ENCODE measurements at places on chromosomes 7 and 10.

DNA sequence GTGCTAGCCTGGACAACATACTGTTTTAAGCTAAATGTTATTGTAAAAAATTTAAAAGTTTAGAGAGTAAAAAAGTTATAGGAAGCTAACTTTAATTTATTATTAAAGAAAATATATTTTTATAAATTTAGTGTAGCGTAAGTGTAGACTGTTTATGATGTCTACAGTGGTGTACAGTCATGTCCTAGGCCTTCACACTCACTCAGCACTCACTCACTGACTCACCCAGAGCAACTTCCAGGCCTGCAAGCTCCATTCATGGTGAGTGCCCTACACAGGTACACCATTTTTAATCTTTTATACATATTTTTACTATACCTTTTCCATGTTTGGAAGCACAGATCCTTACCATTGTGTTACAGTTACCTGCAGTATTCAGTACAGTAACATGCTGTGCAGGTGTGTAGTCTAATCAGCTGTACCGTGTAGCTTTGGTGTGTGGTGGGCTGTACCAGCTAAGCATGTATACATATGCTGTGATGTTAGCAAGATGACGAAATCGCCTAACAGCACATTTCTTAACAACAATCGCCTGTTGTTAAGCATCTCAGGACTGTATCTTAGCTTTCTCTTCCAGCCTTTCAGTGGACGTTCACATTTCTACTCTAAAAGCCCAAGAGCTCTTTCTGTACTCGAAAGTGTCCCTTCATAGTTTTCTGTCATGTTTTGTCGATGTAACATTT lies 12.5 kb downstream of the RNF32 start:
- no peak for DNase-seq

- DNase-seq = no peak
Observed at GRCh38 chr10:24982319-24983112, 30.1 kb upstream of the PRTFDC1 start.

DNA sequence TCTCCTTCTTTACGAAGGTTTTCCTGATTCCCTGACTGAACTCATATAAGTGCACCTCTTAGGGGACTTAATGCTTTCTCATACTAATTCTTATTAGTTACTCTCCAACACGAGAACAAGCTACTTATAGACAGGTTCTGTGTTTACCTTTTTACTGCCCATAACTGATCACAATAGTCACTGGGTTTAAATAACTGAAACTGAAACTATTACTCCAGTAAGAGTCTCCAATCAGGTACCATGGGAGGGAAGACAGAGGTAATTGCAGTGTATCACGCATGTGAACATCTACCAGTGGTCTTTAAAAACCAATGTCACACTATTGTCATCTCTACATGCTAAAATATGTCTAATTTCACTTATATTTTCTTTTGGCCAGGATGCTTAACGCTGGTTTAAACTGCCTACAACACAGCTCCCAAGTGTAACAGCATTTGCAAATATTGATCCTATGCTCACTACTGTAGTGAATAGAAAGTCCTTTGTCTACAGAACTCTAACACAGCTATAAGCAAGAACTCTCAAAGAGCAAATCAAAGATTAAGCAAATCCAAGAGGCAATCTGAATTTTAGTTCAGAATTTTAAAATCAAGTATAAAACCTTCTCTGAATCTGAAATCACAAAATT lies 3.6 kb downstream of the GDI2 start:
- DNase-seq = no peak

DNA sequence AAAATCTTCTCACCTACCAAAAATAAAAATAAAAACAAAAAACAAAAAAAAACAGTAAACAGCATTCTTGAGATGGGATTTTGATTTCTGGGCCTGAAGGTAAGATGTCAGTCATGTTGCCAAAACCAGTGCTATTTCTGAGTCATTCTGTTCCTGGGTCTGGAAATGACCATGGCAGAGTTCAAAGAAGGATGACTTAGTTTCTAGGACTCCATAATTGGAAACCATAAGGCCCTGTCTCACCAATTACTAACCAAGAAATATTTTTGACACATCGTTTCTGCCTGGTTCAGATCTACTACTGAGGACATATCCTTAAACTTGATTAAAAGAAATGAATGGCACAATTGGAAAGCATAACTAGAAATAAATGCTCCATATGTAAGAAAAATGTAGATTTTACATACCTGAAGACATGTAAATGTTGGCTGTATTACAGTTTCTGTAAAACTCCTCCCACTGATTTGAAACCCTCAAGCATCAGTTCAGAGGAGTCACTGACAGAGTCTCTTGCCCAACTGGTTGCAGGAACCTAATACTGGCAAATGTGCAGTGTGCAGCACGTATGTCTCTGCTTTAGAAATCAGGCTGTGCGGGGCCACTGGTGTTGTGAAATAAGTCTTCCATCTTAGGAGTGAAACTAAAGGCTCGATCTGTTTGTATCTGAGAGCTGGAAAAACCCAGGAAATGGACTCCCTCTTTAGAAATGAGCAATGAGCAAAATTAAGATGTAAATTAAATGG lies 84.8 kb upstream of the EGR2 start:
- DNase-seq = no peak

- peak; percentile 12 for DNase-seq
Observed at GRCh38 chr10:30374353-30374752, 25.3 kb upstream of the MTPAP start.

GRCh38 chr10:22615819-22616499 lies 98.4 kb downstream of the PIP4K2A start:
- DNase-seq = peak; percentile 48

GRCh38 chr10:95785942-95786669 lies 30.1 kb downstream of the ENTPD1 start:
- no peak for DNase-seq

- no peak for DNase-seq
Observed at GRCh38 chr7:86320341-86320740, 323.4 kb upstream of the GRM3 start.

DNA sequence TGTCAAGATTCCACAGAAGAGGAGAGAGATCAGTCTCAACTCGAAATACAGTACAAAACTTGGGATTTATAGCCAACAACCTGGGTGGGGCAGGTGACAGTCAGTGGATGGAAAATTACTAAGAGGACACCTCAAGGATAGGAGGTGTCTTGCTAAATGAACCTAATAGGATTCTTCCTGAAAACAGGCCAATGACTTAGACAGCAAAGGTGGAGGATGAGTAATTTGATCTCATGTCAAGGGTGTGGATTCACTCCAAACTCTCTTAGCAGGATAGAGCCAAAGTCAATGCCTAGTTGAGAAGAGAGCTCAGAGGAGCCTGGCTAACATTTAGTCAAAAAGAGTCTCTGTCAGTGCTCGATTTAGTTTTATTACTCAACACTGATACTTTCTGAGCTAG lies 106.7 kb upstream of the INSYN2A start:
- no peak for DNase-seq

- no peak for DNase-seq
Observed at GRCh38 chr7:129205987-129206785, 17.8 kb downstream of the SMO start.

GRCh38 chr7:153004341-153004740 lies 244.8 kb downstream of the ACTR3B start:
- no peak for DNase-seq

DNA sequence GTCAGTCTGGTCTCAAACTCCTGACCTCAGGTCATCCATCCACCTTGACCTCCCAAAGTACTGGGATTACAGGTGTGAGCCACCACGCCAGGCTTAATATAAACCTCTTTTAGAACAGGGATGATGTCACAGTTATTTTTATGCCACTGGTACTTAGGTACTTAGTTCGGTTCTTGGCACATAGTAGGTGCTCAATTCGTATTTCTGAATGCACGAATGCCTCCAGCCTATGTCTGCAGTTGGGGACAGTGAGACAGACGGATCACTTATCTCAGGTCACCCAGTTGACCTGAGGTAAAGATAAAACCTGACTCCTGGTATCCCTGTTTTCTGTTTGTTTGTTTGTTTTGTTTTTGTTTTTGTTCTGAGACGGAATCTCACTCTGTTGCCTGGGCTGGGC lies 6.1 kb upstream of the NAT16 start:
- no peak for DNase-seq

DNA sequence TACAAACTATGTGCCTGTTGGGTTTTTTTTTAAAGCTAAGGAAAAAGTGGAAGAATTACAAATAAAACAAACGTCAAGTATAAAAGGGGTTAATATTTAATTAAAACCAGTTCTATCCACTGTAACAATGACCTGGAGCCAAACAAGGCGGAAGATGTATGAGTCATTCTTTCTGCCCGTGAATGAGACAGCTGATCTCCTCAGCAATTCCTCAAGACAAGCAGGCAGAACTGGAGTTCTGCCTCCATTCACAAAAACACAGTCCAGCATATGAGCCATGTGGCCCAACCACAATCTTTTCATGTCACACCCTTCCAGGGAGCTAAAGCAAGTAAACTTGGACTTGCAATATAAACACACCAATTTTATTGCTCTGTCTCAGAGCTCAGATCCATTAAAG lies 8.4 kb downstream of the ETV1 start:
- DNase-seq = no peak

DNA sequence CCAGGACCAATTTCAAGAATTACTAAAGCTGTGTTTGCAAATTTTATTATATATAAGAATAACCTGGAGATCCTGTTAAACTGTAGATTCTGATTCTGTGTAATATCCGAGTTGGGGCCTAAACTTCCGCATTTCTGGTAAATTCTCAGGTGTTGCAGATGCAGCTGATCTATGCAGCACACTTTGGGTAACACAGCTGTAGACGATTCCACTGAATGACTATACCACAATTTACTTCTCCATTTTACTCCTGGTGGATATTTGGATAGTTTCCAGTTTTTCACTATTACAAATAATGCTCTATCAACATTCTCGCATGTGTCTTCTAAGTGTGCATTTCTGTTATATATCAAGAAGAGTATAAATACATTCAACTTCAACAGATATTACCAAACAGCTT lies 7.5 kb downstream of the GDI2 start:
- DNase-seq = no peak

DNA sequence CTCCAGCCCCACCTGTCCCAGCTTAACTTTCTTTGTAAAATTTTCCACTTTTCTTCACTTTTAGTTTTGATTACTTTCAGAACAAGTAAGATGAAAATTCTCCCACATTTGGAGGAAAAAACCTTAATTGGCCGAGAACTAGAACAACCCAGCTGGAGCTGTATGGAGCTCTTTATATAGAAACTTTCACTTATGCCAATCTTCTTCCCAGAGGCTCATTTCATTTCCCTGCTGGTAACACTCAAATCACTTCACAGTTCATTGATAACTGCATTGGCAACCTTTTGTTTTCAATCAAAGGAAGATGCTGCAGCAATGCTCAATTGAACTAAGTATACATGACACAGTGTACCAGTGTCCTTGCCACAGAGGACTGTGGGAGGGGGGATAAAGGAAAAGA lies 176.2 kb upstream of the NOBOX start:
- DNase-seq = no peak

GRCh38 chr7:29053105-29053872 lies 93.0 kb downstream of the CPVL start:
- DNase-seq = no peak

- DNase-seq = no peak
Observed at GRCh38 chr10:96453856-96454583, 59.7 kb downstream of the TLL2 start.

- no peak for DNase-seq
Observed at GRCh38 chr10:125661941-125662515, 20.9 kb downstream of the TEX36 start.

- DNase-seq = no peak
Observed at GRCh38 chr7:5345671-5346070, 62.9 kb downstream of the SLC29A4 start.

GRCh38 chr7:157442993-157443831 lies 106.4 kb downstream of the DNAJB6 start:
- no peak for DNase-seq

GRCh38 chr7:114921631-114922025 lies 266 bp upstream of the MDFIC start:
- no peak for DNase-seq

DNA sequence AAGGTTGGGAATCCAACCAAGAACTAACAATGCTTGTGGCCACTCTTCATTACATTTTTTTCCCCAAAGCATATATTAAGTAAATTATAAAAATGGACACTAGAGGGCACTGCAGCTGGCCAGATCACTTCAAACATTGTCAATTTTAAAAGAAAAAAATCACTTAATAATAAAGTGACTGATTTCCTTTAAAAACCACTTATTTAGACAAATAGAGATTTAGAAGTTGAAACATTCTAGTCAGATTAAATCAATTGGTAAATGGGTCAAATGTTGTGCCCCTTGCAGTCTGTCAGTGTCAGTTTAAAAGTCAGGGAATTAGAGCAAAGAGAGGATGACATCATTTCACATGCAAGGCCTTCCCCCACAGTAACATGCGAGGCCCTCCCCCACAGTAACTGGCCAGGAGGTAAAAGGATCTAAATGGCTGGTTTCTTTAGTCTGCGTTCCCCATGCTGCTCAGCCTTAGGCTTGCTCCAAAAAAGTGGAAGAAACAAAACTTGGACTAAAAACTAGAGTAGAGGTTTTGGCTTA lies 177.9 kb downstream of the SKAP2 start:
- peak; percentile 52 for DNase-seq

DNA sequence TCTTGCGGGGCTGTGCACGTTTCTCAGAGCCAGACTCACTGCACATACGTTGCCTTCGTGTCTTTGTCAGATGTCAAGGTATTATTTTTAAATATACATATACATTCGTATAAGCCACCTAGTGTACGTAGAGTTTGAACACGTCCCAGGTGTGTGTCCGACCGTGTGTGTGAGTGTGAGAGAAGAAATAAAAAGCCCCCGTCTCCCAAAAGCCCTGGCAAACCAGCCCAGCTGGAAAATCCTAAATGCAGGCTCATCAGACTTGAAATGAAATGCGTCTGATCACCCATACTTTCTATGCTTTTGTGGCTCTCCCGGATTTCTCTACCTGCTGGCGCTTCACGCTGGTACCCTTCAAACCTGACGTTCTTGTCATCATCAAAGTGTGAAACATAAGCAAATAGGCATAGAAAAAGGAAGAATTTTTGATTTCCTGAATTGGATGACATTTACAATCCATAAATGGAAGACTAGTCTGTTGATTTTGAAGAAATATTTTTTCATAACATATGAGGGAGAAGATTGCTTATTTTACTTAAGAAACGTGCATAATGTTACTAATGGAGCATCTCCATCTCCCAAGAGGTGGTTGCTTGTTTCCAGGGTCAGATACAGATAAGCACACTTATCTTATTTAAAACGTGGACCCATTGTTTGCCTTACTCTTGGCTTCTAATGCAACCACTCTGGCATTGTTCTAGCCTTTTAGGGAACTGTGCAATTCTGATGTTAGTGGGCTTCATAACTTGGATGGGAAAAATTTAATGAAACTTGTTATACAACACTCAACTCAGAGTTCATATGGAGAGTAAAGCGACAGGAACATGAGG lies 971 bp downstream of the PRKG1 start:
- no peak for DNase-seq

- no peak for DNase-seq
Observed at GRCh38 chr7:5580714-5581395, 157.2 kb upstream of the TNRC18 start.

GRCh38 chr7:50793947-50794570 lies 11.4 kb upstream of the GRB10 start:
- DNase-seq = peak; percentile 29

DNA sequence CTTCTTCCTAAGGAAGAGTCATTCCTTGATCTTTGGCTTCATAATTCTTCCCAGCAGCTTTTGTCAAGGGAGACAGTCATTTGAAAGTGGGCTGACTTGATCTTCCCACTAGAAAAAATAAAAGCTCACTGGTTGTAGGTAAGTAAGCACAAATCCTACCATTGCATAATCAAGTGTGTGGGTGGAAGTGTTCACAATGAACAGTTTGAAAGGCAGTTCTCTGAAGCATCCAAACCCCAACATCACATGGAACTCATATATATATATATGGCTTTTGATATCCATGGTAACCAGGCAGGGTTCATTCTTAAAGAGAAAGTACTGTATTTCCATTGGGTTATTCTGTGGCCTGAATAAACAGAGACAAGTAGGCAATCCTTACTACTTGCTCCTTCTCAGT lies 51.6 kb downstream of the ARMH3 start:
- DNase-seq = no peak

All from hematopoietic multipotent progenitor cell treated with erythropoietin and hydrocortisone succinate and interleukin-3 and kit ligand, for 15 days (in vitro differentiated cells).